Skin of body (tissue), 3 donors: ENCODE measurements at places on chromosomes 16 and 17. TPM values are rescaled to one million over a fixed set of nuclear protein-coding genes. Genes with fewer than 3 reads are reported as not detected.

LHX1 gene
- not detected for total RNA-seq

OR3A3 gene
- not detected for total RNA-seq

FBXO39 gene
- 0.30 TPM for total RNA-seq

SOST gene
- total RNA-seq: 0.20 TPM

PLCG2 gene
- 12.9 TPM for total RNA-seq
